Thoracic aorta endothelial cell (primary cell): ENCODE measurements at places on chromosomes 13 and 19. TPM values are rescaled to one million over a fixed set of nuclear protein-coding genes. Genes with fewer than 3 reads are reported as not detected.

The FGF21 gene
- not detected in 2 replicates for total RNA-seq

The NPHS1 gene
- not detected in 2 replicates for total RNA-seq

The TNNI3 gene
- not detected in 2 replicates for total RNA-seq

The CEACAM8 gene
- total RNA-seq, result not detected in 2 replicates

The ELSPBP1 gene
- total RNA-seq, result not detected in 2 replicates

The EFNB2 gene
- total RNA-seq, result 84.4 and 109 TPM in 2 replicates

The NUFIP1 gene
- total RNA-seq, result 5.2 and 5.7 TPM in 2 replicates
